ENCODE measurements at places on chromosomes 2 and 18.

DNA sequence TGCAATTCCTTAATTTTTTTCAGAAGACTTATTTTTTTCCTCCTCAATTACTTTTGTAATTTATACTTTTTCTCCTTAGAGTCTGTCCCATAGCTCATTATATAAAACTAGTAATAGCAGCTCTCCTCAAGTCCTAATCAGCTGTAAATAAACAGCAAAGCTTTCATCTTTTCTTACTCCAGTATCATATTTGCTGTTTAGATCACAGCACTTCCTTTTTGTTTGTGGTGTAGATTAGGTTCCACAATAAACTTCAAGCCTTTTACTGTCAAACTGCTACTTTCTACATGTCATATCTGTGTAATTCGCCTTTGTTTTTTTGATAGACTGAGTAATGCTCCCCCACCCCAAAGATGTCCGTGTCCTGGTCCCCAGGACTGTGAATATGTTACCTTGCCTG, 25.5 kb downstream of the GCG start:
- no peak for DNase-seq

DNA sequence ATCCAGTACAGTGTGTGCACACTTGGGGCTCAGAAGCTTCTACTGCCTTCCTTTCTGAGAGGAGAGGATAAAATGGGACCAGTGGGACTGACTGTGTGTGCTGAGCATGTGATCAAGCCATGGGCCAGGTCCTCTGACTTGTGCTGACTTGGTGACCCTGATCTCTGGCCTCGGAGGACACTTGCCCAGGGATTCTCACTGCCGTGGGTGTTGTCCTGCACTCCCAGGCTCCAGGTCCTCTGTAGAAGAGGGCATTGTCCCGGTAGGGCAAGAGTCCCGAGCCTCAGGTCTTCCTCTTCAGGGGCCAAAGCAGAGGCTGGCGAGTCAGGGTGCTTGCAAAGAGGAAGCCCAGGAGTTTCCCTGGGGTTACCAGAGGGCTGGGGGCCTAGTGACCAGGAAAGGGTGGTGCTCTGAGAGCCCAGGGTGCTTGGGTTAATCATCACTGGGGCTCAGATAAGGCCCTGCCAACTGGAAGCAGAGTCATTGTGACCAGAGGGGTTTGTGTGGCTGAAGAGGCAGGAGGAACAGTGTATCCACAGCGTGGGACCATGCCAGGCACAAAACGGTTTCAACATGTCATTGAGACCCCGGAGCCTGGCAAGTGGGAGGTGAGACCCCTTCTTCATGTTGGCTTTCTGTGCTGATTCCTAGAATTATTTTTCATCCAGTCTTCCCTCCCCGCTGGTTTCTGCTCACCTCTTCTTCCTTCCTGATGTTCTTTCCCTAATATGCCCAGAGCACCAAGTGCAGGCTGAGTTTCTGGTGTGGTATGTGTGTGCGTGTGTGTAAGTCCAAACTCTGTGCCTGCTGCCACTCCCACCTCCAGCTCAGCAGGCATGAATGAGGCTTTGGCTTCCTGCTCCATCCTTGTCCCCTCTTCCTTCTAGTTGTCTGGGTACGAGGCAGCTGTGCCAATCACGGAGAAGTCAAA, at the start of gene GCKR:
Gene GCKR, plus strand, starts transcription at position 483 of the 931 bp plus-strand sequence. Its CDS starts 66 bp downstream, at position 549.
- DNase-seq = no peak

GRCh38 chr2:199955007-199955338, 318 bp downstream of the TYW5 start:
- DNase-seq = no peak

- DNase-seq = no peak
Measured at GRCh38 chr2:218806346-218806978, 24.5 kb downstream of the CYP27A1 start.

DNA sequence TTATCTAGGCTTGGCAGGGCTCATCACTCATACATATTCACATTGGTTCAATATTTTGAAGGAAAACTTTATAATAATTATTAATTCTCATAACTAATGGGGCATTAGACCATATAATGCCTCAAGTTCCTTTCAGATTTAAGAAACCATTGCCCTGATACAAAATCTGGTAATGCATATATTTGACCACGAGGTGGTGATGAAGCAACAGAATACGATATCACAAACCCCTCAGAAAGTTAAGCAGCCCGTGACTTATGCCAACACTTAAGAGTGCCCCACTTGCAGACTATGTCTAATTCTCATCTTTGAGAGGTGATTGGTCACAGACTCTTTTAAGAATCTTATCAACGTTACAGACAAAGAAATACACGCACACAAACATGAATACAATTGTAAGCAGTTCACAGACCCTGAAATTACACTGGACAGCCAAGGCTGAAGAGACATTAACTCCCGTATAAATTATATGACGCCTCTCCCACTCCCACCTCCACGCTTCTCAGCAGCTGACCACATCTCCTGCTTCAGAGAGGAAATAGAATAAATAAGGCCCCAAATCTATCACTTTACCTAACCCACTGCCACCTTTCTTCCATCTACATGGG, 20.7 kb upstream of the DNAH6 start:
- DNase-seq = peak; percentile 69

GRCh38 chr2:112293636-112294401, 18.4 kb downstream of the ZC3H6 start:
- DNase-seq = no peak

GRCh38 chr2:176464886-176465564, 195.8 kb downstream of the MTX2 start:
- no peak for DNase-seq

- no peak for DNase-seq
Measured at GRCh38 chr18:62634979-62635630, 80.2 kb upstream of the PHLPP1 start.

GRCh38 chr18:66792466-66792865, 188.6 kb upstream of the CDH19 start:
- no peak for DNase-seq

- peak; percentile 61 for DNase-seq
Measured at GRCh38 chr2:54496920-54497319, 40.8 kb downstream of the SPTBN1 start.

DNA sequence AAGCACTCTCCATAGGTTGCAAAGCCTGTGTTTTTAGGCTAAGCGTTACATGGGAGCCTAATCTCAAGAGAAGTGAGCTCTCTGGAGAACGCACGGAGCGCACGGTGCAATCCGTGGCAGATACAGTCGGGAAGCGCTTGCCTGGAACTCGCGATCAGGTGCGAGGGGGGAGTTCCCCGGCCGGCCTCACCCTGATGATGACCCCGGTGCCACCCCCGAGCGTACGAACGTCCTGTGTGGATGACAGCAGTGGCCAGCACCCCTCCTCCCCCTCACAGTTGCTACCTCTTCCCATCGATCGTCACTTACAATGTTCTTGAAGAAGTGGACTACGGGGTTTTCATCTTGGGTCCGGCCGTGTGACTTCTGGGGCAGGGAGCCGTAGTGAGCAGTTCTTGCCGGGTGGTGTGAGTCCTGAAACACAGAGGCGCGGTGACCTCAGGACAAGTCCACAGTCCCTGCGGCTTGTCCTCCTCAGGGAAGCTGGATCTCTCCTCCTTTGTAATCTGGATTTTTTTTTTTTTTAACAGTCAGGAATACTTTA, 142.9 kb downstream of the MBP start:
- no peak for DNase-seq

GRCh38 chr2:19649785-19650380, 251.9 kb downstream of the TTC32 start:
- DNase-seq = no peak

DNA sequence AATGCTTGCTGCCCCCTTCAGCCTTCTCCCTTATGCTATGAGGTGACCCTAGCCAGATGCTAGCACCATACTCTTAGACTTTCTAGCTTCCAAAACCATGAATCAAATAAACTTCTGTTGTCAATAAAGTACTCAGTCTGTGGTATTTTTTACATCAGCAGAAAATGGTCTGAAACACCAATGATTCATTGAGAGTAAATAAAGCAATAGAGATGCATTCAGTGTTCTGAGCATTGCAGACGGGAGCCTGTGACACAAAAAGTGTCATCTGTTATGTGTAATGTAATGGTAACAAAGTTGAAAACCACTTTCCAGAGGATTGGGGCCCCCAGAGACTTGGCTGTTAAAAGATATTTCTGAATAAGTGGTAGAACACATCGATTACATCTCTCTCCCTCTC, 758.0 kb upstream of the NRXN1 start:
- DNase-seq = no peak

DNA sequence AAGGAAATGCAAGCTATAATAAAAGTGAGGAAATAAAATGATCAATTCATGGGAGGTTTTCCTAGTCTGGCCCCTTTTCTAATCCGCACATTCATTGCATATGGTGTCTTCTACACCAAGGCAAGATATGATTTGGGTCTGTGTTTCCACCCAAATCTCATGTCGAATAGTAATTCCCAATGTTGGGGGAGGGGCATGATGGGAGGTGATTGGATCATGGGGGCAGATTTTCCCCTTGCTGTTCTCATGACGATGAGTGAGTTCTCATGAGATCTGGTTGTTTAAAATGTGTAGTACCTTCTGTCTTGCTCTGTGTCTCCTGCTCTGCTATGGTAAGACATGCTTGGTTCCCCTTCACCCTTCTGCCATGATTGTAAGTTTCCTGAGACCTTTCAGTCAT, 315.4 kb downstream of the CYRIA start:
- DNase-seq = no peak

DNA sequence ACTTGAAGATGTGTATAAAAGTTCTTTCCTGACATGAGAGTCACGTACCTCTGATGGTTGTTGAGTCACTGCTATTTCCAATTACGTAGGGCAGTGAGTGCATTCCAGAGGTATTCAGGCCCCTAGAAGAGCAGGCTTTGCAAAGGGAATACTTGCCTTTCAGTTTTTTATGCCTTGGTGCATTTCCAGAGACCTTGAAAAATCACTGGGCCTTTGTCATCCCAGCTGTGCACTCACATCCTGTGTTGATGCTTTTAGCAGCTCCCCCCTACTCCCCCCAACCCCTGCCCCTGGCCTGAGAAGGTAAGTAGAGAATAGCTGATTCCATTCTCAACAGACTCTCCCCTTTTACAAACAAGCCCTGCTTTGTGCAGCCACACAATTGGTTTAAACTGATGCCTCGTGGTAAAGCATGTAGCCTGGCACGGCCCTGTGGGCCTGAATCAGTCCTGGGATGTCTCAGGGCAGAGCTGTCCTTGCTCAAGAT, 174.2 kb downstream of the PRPF40A start:
- no peak for DNase-seq

- DNase-seq = no peak
Measured at GRCh38 chr2:14804902-14805301, 172.4 kb downstream of the LRATD1 start.

- no peak for DNase-seq
Measured at GRCh38 chr18:48827291-48828193, 123.2 kb downstream of the SMAD7 start.

DNA sequence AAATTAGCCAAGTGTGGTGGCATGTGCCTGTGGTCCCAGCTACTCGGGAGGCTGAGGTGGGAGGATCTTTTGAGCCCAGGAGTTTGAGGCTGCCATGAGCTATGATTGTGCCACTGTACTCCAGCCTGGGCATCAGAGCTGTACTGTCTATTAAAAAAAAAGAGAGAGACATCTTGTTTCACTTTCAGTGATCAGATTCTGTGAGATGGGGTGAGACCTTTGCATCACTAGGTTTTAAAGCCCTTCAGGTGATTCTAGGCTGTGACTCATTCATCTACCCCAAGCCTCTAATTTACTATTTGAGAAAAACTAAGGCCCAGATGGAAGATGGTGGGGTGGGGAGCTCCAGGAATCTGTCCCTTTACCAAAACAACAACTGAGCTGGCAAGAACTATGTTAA, 7.1 kb downstream of the C2orf92 start:
- DNase-seq = no peak

- DNase-seq = no peak
Measured at GRCh38 chr2:77579076-77579769, 57.0 kb upstream of the LRRTM4 start.

- DNase-seq = no peak
Measured at GRCh38 chr2:218882461-218882816, 1.8 kb downstream of the WNT10A start.

DNA sequence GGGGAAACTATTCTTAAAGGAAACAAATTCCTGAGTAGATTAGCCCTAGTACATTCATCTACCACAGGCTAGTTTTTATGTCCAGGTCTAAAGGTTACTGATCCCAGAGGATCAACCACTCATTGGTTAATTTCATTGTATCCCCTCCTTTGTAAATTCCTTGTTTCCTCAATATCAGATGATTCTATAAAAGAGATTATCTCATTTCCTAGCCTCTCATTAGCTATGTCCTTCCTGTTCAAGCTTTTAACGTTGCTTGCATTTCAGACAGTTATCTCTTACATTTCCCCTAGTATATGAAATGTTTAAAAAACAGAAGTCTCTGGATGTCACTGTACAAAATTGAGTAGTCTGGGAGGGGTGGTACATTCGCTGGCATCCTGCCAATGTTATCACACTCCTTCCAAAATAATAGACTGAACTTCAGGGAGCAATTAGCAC, 24.2 kb upstream of the ARMC9 start:
- DNase-seq = no peak

GRCh38 chr2:201931475-201931874, 102.2 kb upstream of the FZD7 start:
- DNase-seq = no peak

GRCh38 chr18:41872206-41872605, 82.8 kb upstream of the PIK3C3 start:
- no peak for DNase-seq

DNA sequence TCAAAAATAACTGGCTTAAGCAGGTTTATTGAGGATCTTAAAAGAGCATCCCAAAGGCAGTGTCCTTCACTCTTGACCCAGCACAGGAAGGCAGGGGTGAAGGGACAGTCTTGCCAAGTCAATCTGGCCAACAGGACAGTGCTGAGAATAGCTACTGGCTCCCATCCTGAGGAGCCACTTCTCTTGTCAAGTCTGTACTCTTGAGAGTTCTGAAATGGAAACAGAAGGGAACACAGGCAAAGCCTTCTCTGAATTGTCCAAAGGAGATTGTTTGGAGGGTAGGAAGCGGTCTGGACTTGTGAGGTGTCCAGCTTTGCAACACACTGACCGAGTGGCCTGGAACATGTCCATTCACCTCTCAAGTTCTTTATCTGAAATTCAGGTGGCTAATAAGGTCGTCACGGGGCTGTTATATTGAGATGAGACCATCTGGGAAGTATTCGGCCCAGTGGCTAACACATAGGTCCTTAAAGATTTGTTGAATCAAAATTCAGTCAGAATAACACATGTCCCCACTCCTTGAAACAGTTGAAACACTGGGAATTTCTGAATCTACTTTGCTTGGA, 99.5 kb upstream of the FHL2 start:
- DNase-seq = no peak

Measured in OCI-LY7 (cell line).